Left renal pelvis (tissue), 4 donors: ENCODE measurements at places on chromosomes 2 and 18.

DNA sequence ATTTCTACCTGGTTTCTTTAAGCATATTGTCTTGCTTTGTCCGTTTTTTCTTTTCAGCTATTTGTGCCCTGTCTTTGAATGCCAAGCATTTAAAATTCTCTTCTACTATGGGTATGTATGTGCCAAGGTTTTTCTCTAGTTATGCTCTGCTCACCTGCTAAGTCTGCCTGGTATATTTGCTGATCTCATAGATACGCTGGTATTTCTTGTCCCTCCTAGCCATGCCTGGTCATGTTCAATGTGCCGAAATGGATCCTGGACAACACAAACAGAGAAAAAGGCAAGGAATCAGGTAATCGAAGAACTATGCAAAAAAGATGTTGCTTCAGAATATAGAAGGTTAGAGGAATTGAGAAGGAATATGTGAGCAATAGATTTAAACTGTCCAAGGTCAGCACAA lies 14.9 kb upstream of the KDM3A start:
- DNase-seq: no peak

DNA sequence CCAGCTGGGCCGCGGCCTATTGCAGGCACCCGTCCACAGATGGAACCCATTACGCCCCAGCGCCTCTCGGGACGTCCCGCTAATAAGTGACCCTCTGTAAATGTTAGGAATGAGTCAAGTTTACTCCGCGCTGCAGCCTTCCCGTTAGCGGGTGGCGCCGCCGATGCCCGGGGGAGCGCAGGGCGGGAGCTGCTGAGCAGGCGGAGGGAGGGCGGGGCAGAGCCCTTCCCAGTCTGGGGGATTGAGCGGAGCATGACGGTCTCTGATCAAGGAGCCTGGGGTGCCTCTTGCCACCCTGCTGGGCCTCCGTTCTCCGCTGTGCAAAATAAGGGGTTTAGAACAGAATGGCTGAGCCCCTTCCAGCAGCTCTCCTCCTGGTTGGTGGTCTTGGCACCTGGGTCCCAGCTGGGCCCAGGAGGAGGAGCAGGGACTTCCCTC lies 10.5 kb downstream of the CROCC2 start:
- peak; percentile 45 for DNase-seq

DNA sequence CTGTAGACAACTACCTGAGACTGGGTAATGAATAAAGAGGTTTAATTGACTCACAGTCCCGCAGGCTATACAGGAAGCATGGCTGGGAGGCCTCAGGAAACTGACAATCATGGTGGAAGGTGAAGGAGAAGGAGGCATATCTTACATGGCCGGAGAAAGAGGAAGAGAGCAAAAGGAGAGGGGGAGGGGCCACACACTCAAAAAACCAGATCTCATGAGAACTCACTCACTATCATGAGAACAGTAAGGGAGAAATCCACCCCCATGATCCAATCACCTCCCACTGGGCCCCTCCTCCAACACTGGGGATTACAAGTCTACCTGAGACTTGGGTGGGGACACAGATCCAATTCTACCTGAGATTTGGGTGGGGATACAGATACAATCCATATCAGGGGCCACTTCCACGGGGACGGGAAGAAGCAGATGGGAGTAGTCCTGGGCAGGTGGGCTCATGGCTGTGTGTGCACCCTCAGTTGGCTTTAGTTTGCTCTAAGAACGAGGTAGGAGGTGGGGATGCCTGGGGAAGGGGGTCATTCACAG lies 9.9 kb downstream of the MAB21L4 start:
- DNase-seq: no peak

GRCh38 chr2:27291865-27292264 lies 9.6 kb downstream of the TRIM54 start:
- DNase-seq: no peak

DNA sequence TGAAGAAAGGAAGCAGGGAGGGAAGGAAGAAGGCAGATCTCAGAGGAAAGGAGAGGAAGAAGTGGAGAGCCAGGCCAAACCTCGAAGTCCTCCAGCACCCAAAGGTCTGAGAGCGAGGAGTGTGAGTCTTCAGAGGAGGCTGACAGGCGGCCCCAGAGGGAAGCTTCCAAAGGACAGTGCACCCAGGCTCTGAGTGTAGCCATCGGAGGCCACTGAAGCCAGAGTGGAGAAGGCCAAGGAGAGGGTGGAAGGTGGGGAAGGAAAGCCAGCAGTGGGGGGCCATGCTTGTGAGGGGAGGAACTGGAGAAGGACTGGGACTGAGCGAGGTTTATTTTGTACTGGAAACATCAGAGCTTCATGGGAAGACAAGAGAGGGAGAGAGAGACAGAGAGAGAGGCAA lies 6.0 kb downstream of the ATP6V1B1 start:
- no peak for DNase-seq

GRCh38 chr18:27301615-27302378 lies 116.7 kb upstream of the CHST9 start:
- no peak for DNase-seq

DNA sequence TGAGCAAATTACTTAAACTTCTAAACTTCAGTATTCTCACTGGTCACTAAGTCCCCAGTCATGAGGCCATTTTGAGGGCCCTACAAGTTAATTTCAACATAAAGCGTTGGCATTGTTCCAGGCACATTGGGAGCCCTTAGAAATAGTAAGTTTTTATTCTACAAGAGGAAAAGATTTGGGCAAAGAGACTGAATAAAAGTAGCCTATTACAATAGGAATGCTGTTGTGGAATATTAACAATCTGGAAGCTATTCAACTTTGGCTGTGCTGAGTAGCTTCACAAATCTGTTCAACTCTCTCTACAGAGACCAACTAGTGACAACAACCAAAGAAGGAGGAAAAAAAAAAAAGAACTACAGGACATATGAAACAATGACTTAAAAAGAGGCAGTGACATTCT lies 1287.5 kb upstream of the NXPH2 start:
- DNase-seq: no peak

GRCh38 chr2:65114921-65115320 lies 15.0 kb downstream of the RAB1A start:
- DNase-seq: no peak

- no peak for DNase-seq
These were observed 137.7 kb downstream of the SNTG2 start for GRCh38 chr2:1088192-1088860.

DNA sequence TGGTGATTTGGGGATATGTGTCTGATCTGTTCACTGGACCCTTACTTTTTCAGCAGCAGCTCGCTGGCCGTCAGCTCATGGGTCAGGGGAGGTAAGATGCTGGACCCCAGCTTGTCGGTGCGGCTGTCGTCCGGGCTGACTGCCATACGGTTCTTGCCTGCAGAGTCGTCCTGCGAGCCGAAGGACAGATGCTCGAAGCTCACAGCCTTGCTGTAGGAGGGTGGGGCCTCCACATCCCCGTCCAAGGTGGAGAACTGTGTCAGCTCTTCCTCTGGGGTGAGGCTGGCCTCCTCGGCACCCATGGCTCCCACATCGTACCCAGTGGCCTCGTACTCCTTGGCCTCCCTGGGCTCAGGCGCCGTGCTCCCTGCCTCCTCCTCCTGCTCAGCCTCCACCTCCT lies 179.5 kb downstream of the NAPG start:
- no peak for DNase-seq

- no peak for DNase-seq
These were observed 1.5 kb downstream of the ARL5A start for GRCh38 chr2:151826737-151827157.

GRCh38 chr2:10071595-10071994 lies 8.6 kb downstream of the CYS1 start:
- DNase-seq: no peak

DNA sequence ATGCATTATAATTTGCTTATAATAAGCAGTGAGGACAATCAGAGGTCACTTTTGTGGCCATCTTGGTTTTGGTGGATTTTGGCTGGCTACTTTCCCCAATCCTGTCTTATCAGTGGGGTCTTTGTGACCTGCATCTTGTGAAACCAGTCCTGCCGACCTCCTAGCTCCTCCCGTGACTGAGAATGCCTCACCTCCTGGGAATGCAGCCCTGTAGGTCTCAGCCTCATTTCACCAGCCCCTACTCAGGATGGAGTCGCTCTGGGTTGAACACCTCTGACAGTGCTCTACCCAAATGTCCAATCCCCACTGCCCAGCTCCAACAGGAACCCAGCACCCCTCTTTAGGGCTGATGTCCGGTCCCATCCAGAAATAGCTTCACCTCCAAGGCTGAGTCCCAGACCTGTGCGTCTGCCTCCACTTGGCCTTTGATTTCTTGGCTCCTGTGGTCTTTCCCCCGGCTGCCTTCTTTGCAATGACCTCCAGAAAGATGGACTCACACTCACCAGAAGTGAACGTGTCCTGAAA lies 31.3 kb upstream of the PXDN start:
- DNase-seq: no peak

DNA sequence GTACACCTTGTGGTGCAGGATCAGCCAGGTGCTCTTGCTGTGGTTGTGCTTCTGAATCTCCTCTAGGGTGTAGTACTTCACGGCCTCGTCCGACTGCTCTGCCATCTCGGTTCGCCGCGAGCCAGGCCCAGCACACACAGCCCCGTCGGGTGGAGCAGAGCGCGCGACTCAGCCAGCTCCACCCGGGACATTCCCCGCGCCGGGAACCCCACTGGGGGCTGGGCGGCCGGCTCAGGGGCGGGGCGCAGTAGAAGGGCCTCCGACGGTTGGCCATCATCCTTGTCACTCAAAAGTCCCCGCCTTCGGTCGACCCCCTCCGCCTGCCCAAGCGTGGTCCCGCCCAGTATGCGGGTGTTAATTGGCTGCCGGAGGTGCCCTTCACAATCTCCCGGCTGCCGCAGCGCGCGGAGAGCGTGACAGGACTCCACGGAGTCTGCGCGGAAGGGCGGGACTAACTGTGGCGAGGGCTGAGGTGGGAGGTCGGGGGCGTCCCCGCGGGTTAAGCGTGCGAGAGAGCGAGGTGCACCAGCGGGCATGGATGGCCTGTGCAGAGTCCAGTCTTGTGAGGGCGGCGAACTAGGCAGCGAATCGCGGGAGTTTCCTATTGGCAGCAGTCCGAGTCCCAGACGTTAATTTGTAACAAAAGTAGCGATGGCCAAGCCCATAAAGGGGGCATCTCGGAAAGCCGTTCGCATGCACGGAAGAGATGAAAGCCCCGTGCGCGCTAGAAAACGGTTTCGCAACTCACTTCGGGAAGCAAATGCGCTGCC lies at the start of gene CYB5A:
TSS of gene CYB5A (minus strand) at position 193 of the 770 bp plus-strand sequence. CDS start at position 105, 88 bp downstream.
- DNase-seq: peak; percentile 95

DNA sequence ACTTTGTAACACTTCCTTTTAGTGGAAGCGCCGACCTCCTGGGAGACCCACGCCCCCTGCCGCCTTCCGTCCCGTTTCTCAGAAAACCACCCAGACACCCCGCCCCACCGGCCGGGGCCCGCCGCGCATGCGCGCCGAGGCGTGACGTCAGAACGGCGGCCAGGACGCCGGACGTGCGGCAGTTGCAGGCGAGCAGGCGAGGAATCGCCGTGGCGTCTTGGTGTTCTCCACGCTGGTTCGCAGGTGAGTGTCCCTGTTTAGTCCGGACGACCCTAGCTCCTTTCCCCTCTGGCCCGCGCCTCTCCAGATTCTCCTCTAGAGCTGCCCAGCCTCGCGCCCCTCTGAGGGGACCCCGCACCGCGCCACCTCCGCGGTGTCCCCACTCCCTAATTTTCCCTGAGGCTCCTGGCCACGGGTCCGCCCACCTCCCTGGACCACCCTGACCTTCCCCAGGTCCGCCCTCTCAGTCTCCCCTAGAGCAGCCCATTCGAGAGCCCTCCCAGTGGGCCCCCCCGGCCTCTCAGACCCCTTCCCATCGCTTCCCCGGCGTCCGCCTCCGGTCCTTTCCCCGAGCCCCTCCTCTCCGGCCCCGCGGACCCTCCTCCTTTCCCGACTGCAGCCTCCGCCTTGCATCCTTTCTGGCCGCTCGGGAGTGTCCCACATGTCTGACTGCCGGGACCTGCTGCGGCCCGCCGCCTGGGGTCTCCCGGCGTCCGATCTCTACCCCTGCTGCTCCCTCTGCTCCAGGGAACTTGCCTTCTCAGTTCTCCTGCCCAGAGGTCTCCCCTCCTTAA lies at the start of gene PLEKHB2:
TSS of gene PLEKHB2 (plus strand) at position 181 of the 794 bp plus-strand sequence. CDS start 15,606 bp downstream, outside the sequence.
- peak; percentile 87 for DNase-seq

DNA sequence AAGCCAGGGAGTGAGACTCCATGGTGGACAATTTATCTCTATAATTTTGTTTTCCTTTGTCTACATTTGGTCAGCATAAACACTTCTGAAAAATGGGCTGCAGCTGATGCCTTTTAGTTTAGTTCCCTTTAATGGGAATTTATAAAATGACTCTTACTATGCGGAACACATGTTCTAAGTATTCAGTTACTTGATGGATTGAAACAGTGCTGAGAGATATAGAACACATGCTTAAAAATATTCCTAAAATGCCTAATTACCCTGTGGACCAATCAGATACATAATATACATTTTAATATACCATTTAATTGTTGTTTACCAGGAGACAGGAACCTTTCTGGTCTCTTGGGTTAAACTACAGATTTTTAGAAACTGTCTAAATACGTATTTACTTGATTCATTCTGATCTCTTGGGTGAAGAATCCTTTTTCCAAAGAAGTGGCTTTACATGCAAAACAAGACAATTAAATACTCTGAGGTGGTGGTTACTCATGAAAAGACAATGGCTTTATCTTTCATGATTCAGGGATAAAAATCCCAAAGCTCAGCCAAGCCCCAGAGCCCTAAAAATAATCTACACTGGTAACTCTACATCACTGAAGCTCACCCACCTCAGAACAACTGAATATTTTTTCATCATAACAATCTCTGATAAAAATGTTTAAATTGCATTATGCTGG lies 128.1 kb upstream of the SERTAD2 start:
- DNase-seq: no peak

DNA sequence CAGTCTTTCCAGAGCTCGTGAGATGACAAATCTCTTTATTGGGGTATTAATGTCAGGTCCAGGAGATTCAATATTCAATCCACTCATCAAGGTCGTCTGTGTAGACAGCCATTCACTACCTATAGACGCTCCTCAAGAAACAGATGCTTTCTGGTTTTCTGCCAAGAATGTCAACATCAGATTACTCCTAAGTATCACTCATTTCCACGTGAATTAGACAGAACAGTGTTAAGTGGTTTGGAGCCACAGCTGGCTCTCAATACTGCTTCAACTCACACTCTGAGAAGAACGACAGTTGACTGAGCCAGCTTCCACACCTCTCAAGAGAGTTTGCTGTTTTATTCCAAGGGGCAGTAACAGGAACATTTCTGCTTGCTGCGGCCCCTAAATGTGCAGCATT lies 113.5 kb upstream of the NEDD4L start:
- DNase-seq: no peak

DNA sequence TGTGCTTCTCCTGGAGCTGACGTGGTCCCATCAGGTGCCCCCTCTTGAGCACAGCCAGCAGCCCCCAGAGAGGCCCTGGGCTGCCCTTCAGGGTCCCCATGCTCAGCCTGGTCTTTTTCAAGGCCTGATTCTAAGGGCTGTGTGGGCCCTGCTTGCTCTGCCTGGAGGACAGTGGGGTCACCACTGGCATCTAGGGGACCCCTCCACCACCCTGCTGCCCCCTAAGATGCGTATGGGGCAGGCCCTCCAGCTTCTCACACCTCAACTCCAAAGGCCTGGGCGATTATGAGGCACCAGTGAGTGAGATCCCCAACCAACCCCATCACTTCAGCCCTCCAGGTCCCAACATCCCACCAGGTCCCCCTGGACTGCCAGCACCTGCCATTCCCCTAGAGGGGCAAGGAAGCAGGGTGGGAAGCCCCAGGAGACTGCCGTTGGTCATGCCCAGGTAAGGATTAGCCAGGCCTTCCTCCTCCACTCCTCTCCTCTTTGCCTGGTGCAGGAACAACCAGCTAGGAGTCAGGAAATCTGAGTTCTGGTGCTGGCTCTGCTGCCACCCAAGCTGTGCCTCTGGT lies 114.4 kb downstream of the SMAD7 start:
- no peak for DNase-seq
